Right renal pelvis (tissue), 4 donors: ENCODE measurements at places on chromosomes 4 and X.

GRCh38 chr4:133046156-133046555 lies 102.9 kb upstream of the PCDH10 start:
- no peak for DNase-seq

- DNase-seq = no peak
Observed at GRCh38 chr4:97238956-97239666, 904.2 kb downstream of the STPG2 start.

- DNase-seq = no peak
Observed at GRCh38 chr4:40484346-40485090, 145.1 kb downstream of the RBM47 start.

DNA sequence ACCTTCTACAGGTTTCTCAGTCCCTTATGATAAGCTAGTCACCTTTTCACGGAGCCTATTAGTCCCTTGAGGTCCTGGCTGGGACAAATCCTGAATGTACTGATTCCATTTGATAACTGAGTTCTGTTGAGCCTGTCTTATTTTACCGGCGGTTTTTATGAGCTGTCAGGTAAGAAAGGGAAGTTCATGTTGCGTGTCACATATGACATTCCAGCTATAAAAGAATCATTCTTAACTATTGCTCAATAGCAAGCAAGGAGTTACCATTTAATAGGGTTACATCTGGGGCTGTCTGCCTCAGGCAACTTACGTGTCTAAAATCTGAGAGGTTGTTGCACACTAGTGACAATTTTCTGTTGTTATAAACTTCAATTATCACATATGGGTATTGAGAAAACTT lies 394.6 kb downstream of the TECRL start:
- DNase-seq = no peak

- no peak for DNase-seq
Observed at GRCh38 chrX:73400136-73400748, 46.6 kb upstream of the CDX4 start.

DNA sequence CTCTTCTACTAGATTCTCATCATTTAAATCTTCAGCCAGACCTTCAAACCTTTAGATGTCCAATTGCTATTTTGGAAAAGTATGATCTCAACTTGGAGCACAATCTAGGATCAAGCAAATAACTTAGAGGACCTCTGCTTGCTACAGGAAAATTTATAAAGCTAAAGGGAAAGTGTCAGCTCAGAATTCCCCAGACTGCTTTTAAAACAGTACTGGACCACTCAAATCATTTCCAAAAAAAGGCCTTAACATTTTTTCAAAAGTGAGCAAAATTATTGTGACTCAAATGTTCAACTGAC lies 169.8 kb downstream of the PARM1 start:
- DNase-seq = no peak

- DNase-seq = no peak
Observed at GRCh38 chr4:31984872-31985271, 1264.7 kb downstream of the PCDH7 start.
